ENCODE measurements at places on chromosomes 7 and 10. TPM values are rescaled to one million over a fixed set of nuclear protein-coding genes. Genes with fewer than 3 reads are reported as not detected.

Gene TMEM139
- 7.7 TPM for total RNA-seq

Gene EBF3
- total RNA-seq: 1.5 TPM

Gene OR2A25
- not detected for total RNA-seq

Gene ERVW-1
- total RNA-seq: not detected

DNA sequence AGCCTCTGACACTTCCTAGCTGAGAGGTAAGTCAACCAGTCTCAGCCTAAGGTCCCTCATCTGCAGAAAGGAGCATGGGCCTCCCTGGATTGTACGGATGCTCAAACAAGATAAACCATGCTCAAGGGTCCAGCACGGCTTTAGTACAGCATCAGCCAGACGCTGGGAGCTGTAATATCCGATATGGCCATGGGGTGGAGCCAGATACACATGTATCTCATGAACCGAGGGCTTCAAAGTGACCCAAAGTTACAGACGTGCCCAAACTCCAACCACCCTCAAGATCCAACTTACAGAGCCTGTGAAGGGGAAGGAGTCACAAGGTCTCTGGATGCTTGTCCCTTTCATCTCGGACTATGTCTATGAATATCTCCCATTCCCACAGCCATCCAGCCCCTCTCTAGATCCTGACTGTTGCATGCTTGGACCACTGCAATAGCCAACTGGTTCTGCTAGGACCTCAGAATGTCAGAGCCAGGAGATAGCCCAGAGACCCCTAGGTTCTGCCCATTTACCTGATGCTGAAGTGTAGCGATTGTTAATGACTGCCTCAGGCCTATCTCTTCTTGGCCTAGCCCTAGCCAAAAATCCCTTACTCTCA lies 142.4 kb downstream of the SH3PXD2A start:
- no peak overlapping the region for H3K4me3 ChIP-seq
- peak; percentile 81 for DNase-seq
- H3K36me3 ChIP-seq: no peaks in the 10 kb centered on the region
- H3K27ac ChIP-seq: no peak overlapping the region

- no peak overlapping the region for H3K4me3 ChIP-seq
- H3K36me3 ChIP-seq: no peaks in the 10 kb centered on the region
- DNase-seq: no peak
Observed at GRCh38 chr7:151890355-151891004, 13.6 kb upstream of the PRKAG2 start.

- H3K4me3 ChIP-seq: no peak overlapping the region
- H3K27me3 ChIP-seq: no peaks in the 10 kb centered on the region
- no peak for DNase-seq
- no peaks in the 10 kb centered on the region for H3K4me1 ChIP-seq
- no peak overlapping the region for H3K27ac ChIP-seq
- no peaks in the 10 kb centered on the region for H3K36me3 ChIP-seq
Observed at GRCh38 chr7:63043657-63044543, 954.7 kb upstream of the ZNF722 start.

GRCh38 chr7:151088856-151089699 lies 2.8 kb downstream of the AGAP3 start:
- peak overlapping the region; percentile 83 for H3K27ac ChIP-seq
- peaks cover 16% of the 10 kb centered on the region for H3K4me1 ChIP-seq

DNA sequence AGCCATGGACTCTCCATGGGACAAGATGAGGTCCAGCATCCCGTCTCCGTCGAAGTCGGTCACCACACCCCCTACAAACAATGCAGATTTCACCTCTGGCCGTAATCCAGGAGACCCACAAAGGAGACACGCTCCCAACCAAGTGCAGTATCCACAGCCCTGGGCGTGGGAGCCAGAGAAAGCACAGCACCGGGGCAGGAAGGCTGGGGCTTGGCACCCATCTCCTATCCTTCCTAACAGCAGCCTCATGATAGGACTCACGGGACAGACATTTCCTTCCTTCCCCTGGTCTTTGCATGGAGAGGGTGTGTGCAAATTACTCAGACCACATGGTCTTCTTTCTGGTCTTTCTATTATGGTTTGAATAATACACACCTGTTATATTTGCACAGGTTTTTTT lies 46.3 kb downstream of the GOLGA7B start:
- no peaks in the 10 kb centered on the region for H3K4me1 ChIP-seq
- H3K27ac ChIP-seq: no peak overlapping the region
- H3K4me3 ChIP-seq: no peak overlapping the region
- no peaks in the 10 kb centered on the region for H3K36me3 ChIP-seq
- no peaks in the 10 kb centered on the region for H3K27me3 ChIP-seq
- DNase-seq: no peak

DNA sequence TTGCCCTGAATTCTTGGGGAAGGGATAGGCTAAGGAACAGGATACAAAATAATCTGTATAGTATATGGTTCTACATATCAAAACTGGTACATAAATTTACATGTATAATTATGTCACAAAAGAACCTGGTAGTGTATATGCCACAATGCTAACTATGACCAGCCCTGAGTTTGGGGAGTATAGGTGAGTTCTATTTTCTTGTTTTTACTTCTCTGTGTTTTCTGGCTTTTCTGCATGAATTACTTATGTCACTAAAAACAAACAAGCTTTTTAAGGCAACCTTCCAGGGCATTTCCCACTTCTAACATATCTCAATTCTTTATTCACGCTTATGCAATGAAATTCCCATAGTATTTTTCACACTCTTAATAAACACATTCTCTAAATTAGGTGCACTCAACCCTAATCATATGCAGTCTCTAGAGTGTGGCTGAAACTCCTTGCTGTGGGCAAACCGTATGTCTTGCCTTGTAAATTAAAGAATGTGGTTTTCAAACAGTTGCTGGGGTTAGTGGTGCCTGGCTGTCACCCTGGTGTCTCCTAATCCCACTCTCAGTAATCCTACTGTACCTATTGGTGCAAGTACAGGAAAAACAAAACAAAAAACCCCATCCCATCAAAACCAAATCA lies 14.0 kb upstream of the INSIG1 start:
- no peak for DNase-seq
- no peaks in the 10 kb centered on the region for H3K27me3 ChIP-seq
- no peak overlapping the region for H3K4me3 ChIP-seq
- no peak overlapping the region for H3K27ac ChIP-seq
- H3K4me1 ChIP-seq: no peaks in the 10 kb centered on the region

- no peak overlapping the region for H3K27ac ChIP-seq
- H3K4me1 ChIP-seq: no peaks in the 10 kb centered on the region
- no peak for DNase-seq
- H3K27me3 ChIP-seq: no peaks in the 10 kb centered on the region
- H3K4me3 ChIP-seq: no peak overlapping the region
Observed at GRCh38 chr10:63553473-63553872, 32.3 kb downstream of the REEP3 start.

- H3K27ac ChIP-seq: no peak overlapping the region
- no peaks in the 10 kb centered on the region for H3K36me3 ChIP-seq
- no peak for DNase-seq
- no peaks in the 10 kb centered on the region for H3K4me1 ChIP-seq
- no peaks in the 10 kb centered on the region for H3K27me3 ChIP-seq
- no peak overlapping the region for H3K4me3 ChIP-seq
Observed at GRCh38 chr7:20320322-20320721, 10.4 kb upstream of the ITGB8 start.

- no peaks in the 10 kb centered on the region for H3K27me3 ChIP-seq
- DNase-seq: no peak
- no peaks in the 10 kb centered on the region for H3K4me1 ChIP-seq
- H3K27ac ChIP-seq: no peak overlapping the region
- no peaks in the 10 kb centered on the region for H3K36me3 ChIP-seq
Observed at GRCh38 chr7:37181550-37181932, 267.1 kb downstream of the ELMO1 start.

DNA sequence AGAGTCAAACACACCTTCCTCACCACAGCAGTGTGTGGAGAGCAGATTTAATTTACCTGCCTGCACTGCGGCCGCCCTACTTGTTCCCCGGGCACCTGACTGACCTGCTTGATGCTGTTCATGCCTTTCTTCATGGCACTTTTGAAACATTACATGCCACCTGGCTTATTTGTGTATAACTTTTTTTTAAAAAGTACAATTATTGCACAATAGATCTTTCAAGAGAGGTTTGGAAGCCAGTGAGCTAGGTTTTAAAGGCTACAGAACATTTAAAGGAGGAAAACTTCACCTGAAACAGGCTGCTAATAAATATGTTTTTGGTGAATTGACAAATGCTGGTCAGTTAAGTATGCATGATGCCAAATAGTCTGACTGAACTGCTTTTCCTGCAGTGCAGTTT lies 33.1 kb downstream of the SLC18A2 start:
- no peaks in the 10 kb centered on the region for H3K36me3 ChIP-seq
- no peak for DNase-seq
- no peaks in the 10 kb centered on the region for H3K4me1 ChIP-seq
- no peak overlapping the region for H3K27ac ChIP-seq

DNA sequence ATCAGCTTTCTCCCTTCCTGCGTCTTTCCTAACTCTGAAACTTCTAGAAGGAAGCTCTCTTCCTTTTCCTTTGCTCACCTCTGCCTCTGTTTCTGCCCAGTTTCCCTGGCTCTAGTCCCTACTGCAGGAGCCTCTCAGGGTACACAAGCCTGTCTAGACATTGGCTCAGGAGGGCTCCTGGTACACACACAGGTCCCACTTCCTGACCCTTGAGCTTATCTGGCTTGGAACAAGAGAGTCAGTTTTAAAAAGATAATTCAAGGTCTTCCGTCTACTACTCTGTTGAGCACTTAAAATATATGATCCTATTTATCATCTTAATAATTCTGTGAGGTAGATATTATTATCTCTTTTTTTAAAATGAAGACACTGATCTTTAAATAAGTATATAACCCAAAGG lies 140.7 kb downstream of the RTKN2 start:
- no peak overlapping the region for H3K27ac ChIP-seq
- no peaks in the 10 kb centered on the region for H3K36me3 ChIP-seq
- H3K4me3 ChIP-seq: no peak overlapping the region
- H3K4me1 ChIP-seq: no peaks in the 10 kb centered on the region
- no peaks in the 10 kb centered on the region for H3K27me3 ChIP-seq
- DNase-seq: no peak

- DNase-seq: no peak
- no peak overlapping the region for H3K27ac ChIP-seq
- no peaks in the 10 kb centered on the region for H3K27me3 ChIP-seq
- no peaks in the 10 kb centered on the region for H3K4me1 ChIP-seq
Observed at GRCh38 chr7:15972862-15973275, 286.4 kb upstream of the MEOX2 start.

DNA sequence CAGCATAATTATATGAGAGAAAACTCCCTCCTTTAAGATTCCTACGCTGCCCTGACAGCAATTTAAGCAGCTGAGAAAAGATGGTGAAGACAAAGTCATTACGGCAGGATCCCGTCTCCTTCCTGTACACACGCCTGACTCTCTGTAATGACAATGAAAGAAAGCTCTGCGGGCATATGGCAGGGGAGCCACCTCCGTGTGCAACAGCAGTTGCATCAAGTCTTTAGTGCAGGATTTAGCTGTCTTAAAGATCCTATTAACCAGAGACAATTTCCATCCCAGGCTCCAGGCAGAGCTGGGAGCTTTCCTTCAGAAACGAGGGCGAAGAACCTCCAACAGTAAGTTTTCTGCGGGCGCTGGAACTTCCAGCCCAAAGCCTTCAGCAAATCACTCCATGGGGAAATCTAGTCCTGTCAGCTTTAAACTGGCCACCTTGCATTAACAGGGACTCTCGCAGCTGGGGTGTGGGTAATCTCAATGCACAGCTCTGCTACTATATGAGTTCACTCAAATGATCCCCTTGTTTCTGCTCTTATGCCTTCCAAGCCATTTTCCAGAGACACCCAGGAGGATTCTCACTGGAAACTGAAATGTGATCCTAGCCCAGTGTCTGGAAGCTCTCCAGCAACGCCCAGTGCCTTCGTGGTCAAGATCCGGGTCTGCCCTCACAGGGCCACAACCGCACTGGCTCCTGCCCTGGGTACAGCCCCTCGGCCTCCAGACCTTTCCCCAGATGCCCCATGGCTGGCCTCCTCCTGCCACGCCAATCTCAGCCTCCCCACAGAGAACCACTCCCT lies 74.9 kb downstream of the CTBP2 start:
- H3K27ac ChIP-seq: peak overlapping the region; percentile 9
- DNase-seq: no peak
- H3K27me3 ChIP-seq: no peaks in the 10 kb centered on the region
- no peaks in the 10 kb centered on the region for H3K36me3 ChIP-seq
- H3K4me3 ChIP-seq: no peak overlapping the region
